ENCODE measurements at places on chromosomes 2 and 18.

GRCh38 chr2:34851804-34852203, 1252.7 kb upstream of the FAM98A start:
- DNase-seq: no peak

- DNase-seq: no peak
Measured at GRCh38 chr2:158999458-158999857, 31.0 kb downstream of the TANC1 start.

DNA sequence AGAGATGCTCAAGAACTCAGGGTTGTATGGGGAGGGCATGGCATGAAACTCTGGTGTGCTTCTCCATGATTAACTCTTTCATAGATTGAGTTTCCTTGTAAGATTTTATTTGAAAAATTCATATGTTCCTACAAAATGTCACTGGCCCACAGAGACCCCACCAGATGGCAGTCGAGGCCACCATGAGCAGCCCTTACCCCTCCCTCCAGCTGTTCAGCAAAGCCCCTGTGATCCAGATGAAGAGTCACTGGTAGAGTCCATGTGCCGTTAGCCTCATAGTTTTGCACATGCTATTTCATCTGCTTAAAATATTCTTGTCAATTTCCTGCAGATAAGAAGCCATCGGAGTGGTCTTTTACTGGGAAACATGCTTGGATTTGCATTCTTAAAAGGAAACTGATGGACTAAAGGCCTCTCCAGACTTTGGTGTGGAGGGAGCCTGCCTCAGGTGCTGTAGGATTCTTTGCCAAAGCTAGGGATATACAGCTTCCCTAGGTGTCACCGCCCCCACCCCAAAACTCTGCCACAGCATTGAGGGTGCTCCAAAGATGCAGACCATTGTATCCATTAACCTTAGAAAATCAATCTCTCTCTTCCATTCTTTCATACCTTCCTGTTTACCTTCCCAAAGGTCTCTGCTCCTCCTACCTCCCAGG, 18.8 kb downstream of the ZNF385B start:
- peak; percentile 83 for DNase-seq

GRCh38 chr2:207472343-207473048, 57.3 kb upstream of the CREB1 start:
- DNase-seq: no peak

DNA sequence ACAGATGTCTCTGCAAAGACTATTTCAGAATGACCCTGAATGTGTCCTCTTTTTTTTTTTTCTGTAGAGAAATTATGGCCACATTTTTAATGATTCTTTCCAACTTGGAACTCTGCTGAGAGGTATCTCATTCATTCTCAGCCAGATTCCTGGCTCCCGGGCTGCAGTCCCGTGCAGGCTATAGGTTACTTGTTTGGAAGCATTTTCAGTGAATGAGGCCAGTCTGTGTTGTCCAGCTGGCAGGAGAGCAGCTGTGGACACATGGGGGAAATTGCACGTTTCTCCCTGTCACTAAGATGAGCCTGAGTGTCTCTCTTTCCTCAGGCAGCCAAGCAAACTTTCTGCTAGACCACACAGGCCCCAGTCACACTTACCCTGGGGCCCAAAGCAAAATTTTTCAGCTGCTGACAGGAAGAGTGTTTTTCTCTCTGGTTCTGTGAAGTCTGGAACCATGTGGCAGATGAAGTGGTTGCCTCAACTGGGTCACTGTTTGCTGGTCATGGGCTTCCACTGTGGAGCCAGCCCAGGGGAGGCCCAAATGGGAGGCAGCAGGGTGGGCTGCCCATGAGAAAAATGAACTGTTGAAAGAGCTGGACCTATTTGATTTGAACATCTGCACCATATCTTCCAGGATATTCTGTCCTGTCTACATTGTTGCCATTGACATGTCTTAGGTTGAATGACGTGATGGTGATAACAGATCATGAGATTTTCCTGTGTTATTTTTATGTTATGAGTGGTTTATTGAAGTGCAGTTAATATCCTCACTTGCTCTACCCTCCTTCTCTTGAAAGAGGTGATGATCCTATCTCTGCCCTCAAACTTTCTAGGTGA, 431.2 kb downstream of the LPIN1 start:
- no peak for DNase-seq

DNA sequence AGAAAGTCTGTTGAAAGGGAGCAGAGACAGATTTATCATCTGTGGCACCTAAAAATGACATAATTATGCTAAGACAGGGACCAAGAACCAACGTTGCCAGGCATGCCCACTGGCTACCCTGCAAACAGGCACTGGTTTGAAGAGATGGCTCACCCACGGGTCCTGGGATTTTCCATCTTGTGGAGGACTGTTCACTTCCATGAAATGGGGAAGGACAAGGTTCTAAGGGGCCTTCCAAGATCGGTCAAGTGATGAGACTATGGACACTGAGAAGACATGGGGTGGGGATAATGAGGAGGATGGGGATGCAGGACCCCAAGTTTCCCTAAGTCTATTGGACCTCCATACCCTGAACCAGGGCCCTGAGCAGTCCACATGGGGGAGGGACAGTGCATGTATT, 18.9 kb downstream of the LGALSL start:
- no peak for DNase-seq

DNA sequence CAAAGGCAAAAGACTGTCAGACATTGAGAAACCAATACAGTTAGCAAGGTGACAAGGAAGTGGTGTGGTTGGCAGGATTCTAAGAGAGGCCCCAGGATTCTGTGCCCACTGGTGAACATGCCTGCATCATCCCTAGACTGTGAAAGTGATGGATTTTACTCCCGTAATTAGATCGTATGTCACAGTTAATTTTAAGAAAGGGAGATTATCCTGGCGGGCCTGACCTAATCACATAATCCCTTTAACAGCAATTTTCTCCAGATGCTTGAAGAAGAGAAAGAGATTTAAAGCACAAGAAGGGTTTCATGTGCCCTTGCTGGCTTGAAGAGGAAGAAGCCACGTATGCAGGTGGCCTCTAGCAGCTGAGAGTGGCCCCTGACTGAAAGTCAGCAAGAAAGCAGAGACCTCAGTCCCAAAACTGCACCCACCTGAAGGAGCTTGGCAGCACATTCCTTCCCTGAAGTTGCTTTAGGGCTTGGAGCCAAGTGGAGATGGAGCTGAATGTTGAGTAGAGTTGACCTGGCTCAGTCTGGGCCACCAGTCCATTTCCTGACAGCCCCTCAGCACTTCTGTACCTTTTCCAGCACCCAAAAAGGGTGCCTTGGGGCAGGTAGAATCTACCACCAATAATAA, 49.1 kb downstream of the GTF3C3 start:
- DNase-seq: peak; percentile 54

GRCh38 chr2:119495948-119496347, 28.3 kb downstream of the SCTR start:
- DNase-seq: no peak

- peak; percentile 90 for DNase-seq
Measured at GRCh38 chr2:26605195-26605998, 35.8 kb downstream of the CIB4 start.

DNA sequence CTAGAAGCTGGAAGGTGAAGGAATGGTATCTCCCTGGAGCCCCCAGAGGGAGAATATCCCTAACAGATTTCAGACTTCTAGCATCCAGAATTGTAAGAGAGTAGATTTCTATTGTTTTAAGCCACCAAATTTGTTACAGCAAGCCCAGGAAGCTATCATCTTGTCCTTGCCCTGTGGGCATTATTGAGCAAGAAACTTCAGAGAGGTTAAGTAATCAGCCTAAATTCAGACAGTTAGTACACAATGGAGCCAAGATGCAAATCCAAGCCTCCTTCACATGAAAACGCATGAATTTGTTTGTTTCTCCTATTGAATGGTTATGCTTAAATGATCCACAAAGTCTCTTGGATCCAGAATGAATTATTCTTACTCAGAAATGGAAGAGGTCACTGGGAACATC, 55.2 kb upstream of the TRIB2 start:
- no peak for DNase-seq

DNA sequence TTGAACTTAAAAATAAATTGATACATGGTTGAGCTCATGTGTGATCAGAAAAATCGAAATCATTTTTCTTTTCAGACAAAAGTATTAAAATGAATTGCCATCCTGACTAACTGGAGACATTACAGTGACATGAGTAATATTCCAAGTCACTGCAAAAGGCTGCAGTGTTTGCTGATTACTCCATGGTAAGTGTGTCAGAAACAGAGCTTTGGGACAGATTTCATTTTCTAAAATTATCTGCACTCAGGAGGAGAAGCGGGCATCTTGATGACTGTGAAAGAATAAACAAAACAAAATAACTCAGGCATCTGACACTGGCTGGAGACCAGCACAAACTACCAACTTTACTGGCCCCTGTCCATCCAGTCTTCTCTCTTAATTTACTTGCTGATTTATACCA, 312.3 kb upstream of the PIK3C3 start:
- no peak for DNase-seq

GRCh38 chr2:36528274-36528673, 69.7 kb downstream of the FEZ2 start:
- DNase-seq: no peak

- DNase-seq: no peak
Measured at GRCh38 chr18:23756590-23757436, 67.6 kb downstream of the LAMA3 start.

GRCh38 chr2:135281379-135281778, 229.3 kb downstream of the RAB3GAP1 start:
- no peak for DNase-seq

- DNase-seq: peak; percentile 88
Measured at GRCh38 chr2:216695401-216695821, at the start of gene IGFBP5. Gene IGFBP5, minus strand, starts transcription at chr2:216695549. Its CDS starts 774 bp downstream, at chr2:216694775.

DNA sequence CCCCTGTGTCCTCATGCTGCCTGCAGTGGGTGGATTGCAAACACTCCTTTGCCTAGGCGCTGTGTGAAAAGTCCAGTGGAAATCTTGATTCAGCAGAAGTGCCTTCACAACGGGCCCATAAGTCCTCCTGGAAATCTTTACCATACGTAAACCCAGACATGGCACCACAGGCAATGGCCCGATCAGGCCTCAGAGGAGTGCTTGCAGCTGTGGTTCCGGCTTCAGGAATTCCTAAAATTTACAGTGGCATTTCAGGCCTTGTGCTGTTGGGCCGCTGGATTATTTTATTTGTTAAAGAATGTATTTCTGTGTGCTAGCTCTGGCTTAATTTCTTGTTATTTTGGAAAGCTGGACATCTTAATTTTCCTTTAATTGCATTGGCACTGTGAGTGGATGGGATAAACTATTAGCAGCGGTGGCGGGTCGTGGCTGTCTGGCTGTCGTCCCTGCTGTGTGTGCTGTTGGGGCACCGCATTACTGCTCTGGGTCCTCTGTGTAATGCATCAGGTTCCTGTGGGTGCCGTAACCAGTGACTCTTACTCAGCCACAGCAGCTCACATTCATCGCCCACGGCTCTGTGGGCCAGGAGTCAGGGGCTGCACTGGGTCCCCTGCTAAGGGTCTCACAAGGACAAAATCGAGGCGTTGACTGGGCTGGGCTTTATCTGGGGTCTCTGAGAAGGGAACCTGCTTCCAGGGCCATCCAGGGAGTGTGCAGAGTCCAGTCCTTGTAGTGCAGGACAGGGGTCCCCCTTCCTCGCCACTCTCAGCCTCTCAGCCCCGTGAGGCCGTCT, 73.1 kb downstream of the RTP5 start:
- DNase-seq: peak; percentile 34

- DNase-seq: no peak
Measured at GRCh38 chr2:25576596-25576995, 96.8 kb downstream of the DTNB start.

- DNase-seq: peak; percentile 66
Measured at GRCh38 chr18:905948-906415, 1.3 kb downstream of the ADCYAP1 start.

DNA sequence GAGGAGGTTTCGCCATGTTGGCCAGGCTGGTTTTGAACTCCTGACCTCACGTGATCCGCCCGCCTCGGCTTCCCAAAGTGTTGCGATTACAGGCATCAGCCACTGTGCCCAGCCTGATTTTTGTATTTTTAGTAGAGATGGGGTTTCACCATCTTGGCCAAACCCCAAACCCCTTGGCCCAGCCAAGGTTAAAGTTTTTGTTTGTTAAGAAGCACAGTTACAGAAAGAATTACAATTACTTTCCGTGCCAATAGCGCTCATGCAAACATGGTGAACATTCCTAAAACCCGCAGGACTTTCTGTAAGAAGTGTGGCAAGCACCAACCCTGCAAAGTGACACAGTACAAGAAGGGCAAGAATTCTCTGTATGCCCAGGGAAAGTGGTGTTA, 26.1 kb downstream of the ITSN2 start:
- no peak for DNase-seq

GRCh38 chr2:96150791-96151594, 5.8 kb upstream of the DUSP2 start:
- DNase-seq: no peak

- no peak for DNase-seq
Measured at GRCh38 chr18:46336278-46337111, 232.3 kb downstream of the HAUS1 start.

GRCh38 chr2:101147971-101148370, 3.2 kb downstream of the TBC1D8 start:
- DNase-seq: no peak

GRCh38 chr2:43111788-43112554, 114.4 kb downstream of the ZFP36L2 start:
- DNase-seq: peak; percentile 32

DNA sequence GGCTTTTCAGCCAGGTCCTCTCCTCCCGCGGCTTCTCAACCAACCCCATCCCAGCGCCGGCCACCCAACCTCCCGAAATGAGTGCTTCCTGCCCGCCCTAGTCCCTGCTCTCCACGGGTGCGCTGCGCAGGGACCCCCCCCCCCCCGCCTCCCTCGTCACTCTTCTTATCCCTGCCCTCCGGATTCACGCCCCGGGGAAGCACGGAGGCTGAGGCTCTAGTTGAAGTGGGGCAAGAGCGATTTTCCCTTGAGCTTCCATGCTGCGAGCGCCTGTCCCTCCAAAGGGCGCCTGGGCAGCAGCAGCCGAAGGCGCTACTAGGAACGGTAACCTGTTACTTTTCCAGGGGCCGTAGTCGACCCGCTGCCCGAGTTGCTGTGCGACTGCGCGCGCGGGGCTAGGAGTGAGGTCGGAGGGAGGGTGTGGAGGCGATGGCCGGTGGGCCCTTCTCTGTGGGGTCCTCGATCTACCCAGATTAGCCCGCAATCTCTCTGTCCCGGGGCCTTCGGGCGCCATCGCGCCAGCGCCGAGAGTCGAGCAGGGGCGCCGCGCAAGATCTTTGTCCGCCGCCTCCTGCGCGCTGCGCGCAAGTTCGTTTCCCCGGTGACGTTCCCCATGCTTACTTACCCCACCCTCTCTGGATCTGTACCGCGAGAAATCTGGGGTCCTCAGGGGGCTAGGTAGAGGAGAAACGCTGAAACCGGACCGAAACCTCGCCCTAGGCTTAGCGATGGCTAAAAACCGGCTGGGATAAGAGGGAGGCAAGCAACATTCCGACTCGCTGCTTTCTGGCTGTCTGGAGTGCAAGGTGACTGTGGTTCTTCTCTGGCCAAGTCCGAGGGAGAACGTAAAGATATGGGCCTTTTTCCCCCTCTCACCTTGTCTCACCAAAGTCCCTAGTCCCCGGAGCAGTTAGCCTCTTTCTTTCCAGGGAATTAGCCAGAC, 677 bp downstream of the GAD1 start:
- DNase-seq: peak; percentile 81

Data from endodermal cell (in vitro differentiated cells).